ENCODE measurements at places on chromosomes 13 and 19.
A peak's percentile ranks its signal among the peaks of the same experiment; 100 is the strongest.

- no peak for DNase-seq
Observed at GRCh38 chr13:72383646-72384045, 343.8 kb downstream of the MZT1 start.

DNA sequence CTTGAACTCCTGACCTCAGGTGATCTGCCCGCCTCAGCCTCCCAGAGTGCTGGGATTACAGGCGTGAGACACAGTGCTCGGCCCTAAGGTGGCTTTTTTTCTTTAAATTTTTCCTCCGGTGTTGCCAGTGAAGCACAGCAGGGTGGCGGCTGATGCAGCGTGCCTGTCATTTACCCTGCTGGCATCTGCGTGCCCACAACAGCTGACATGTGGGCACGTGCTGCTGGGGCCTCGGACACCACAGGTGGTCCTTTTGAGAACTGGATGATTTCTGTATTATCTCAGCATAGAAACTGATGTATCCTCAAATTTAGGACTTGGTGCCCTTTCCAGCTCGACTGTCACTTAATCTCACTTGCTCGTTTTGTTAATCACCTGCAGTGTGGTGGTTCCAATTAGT lies 31.2 kb upstream of the TEX29 start:
- DNase-seq, result no peak

- no peak for DNase-seq
Observed at GRCh38 chr13:59679254-59679653, 484.5 kb downstream of the DIAPH3 start.

DNA sequence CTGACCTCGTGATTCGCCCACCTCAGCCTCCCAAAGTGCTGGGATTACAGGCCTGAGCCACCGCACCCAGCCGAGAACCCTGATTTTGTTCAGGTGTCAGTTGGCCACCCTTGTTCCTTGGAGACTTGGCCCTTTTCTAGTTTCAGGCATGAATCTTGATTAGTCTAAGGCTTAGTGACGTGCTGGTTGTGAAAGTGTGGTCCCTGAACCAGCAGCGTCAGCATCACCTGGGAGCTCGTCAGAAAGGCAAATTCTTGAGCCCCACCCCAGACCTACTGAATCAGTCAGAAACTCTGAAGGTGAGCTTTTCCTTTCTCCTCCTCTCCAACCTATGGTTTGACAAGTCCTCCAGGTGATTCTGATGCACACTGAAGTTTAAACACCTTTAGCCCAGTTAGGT lies 35.2 kb downstream of the CACNG6 start:
- DNase-seq, result no peak

- DNase-seq, result no peak
Observed at GRCh38 chr13:71578048-71578447, 289.0 kb downstream of the DACH1 start.

- DNase-seq, result no peak
Observed at GRCh38 chr13:24148414-24149235, 11.9 kb upstream of the SPATA13 start.

- no peak for DNase-seq
Observed at GRCh38 chr19:18253130-18253529, 21.1 kb downstream of the IQCN start.

- DNase-seq, result no peak
Observed at GRCh38 chr13:106612688-106613087, 44.8 kb upstream of the ARGLU1 start.

- DNase-seq, result no peak
Observed at GRCh38 chr13:31110617-31111016, 51.1 kb downstream of the HSPH1 start.

GRCh38 chr13:51523082-51523518 lies 61.2 kb upstream of the WDFY2 start:
- DNase-seq, result no peak

GRCh38 chr13:106753251-106753650 lies 185.3 kb upstream of the ARGLU1 start:
- DNase-seq, result no peak

DNA sequence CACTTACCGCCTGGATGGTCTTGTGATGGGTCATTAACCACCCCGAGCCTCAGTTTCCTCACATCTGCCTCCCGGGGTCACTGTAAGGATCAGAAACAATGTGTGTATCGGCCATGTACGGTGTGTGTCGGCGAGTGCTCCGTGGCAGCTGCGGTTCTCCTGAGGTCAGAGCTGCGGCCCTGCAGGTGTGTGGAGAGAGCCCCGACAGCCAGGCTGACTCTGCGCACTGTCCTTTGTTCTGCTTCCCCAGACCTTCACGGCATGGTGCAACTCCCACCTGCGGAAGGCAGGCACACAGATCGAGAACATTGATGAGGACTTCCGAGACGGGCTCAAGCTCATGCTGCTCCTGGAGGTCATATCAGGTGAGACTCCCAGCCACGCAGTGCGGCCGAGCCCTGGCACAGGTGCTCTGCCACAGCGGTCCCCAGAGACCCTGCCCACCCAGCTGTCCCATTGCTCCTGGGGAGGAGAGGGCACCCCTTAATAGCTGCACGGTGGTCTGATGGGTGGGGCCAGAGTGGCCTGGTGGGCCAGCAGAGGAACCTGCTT lies 43.8 kb downstream of the CAPN12 start:
- no peak for DNase-seq

GRCh38 chr19:43658494-43658893 lies 11.5 kb downstream of the PLAUR start:
- DNase-seq, result no peak

DNA sequence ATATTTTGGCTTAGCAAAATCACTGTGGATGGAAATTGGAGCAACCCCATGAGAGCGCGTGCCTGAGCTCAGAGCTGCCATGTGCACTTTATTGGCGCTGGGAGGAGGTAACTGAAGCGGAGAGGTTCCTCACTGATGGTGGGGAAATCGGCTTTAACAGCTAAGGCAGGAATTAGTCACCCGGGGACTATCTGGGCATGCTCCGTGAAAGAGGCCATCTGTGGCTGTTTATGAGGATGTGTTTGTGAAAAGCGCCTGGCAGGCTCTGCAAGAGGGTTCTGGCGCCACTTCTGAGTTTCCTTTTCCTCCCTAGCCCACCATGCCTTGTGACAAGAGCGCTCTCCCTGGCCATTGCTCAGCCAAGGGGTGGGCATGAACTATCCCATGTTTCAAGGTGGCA lies 815.6 kb downstream of the UQCRFS1 start:
- DNase-seq, result no peak

GRCh38 chr19:5718579-5719273 lies 1.2 kb downstream of the LONP1 start:
- no peak for DNase-seq

DNA sequence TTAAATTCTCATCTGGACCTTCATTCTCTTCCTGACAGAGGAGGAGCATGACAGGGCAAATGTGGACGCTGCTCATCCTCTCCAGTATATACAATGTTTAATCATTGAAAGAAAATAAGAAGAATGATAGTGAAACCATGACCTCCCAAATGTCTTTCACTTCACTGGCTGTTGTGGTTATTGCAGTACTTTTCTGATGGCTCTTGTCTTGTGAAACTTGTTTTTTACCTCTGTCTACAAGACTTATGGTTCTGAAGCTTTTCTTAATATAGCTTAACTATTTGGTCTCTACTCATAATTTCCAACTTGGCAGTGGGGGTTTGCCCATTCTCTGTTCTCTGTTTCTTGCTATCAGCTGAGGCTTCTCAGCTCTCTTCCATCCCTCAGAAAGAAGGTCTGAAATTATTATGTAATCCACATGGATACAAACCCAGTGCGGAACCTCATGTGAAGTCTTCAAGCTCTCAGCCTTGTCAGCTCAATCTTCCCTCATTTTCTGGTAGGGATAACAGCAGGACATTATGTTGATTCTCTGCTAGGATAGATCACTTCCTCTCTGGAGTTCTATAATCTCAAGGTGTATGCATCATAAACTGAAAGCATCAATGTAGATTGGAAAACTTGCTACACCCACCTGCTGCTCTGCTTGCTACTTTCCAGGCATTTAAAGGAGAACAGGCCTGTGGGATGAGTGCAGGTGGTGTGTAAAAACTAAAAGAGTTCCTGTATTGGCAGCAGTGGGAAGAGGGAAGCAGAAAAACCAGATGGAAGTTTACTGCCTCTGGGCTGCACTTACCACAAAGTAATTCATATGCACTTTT lies 250.3 kb upstream of the HTR2A start:
- no peak for DNase-seq

DNA sequence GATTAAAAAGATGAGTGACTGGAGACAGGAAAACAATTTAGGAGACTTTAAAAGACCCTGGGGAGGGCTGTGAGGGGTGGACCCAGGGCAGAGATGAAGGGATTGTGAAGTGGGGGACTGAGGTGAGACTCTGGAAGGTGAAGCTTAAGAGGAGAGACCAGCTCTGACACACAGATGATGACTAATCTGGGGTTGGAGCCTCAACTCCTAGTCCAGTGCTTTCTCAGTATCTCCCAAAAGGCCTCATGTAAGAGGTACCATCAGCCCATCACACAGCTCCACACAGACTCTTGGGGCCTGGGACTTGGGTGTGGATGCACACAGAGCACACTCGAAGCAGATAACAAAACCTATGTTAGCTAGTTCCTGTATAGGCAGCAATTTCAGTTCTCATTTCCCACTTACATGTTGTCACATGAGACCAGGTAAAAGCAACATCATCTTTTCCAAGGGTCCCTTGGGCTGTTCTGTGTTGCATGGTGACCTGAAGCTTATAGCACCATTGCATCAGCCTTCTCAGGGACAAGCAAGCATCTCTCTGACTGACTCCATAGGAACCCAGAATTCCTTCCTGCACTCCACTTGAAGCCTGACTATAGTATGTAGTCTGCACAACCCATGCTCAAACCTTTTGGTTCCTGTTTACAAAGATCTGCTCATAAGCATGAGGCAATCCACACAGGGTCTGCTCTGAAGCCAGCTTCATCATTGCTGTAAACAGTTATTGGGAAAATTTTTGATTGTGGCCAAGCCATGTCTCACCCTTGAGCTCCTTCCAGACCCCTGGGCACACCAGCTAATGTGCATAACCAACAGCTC lies 88.6 kb upstream of the MYCBP2 start:
- no peak for DNase-seq

- peak; percentile 28 for DNase-seq
Observed at GRCh38 chr13:29954082-29955028, 103.9 kb upstream of the UBL3 start.

DNA sequence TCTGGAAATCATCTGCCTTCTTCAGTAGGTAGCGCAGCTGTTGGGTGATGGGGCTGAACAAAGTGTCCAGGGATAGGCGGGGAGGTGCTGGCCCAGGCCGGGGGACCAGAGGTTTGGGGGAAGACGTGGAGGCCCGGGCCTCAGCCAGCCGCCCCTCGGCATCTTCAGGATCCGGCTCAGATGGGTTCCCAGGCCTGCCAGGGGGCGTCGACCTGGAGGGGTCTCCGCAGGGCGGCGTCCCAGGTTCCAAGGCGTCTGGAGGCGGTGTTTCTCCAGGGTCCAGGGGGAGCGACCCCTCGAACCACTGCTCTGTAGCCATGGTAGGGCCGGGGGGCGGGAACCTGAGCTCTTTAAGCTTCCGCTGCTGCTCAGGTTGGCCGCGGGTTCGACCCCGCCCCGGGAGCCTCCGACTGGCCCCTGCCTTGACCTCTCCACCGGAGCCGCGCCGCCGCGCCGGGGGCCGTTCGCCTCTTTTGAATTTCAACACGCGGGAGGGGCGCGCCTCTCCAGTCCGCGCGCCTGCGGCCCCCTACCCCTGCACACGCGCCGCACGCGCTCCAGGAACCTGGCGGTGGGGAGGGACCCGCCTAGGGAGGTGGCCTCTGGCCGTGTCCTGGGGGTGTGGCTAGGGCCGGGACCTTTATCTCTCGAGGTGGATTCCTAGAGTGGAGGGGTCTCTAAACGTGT lies at the start of gene C19orf67:
Gene C19orf67, minus strand, starts transcription at position 475 of the 687 bp plus-strand sequence. Its CDS starts 156 bp downstream, at position 319.
- DNase-seq, result no peak

GRCh38 chr13:102582256-102582655 lies 14.5 kb upstream of the TPP2 start:
- no peak for DNase-seq

- DNase-seq, result no peak
Observed at GRCh38 chr19:41223431-41224234, 4.6 kb downstream of the AXL start.

DNA sequence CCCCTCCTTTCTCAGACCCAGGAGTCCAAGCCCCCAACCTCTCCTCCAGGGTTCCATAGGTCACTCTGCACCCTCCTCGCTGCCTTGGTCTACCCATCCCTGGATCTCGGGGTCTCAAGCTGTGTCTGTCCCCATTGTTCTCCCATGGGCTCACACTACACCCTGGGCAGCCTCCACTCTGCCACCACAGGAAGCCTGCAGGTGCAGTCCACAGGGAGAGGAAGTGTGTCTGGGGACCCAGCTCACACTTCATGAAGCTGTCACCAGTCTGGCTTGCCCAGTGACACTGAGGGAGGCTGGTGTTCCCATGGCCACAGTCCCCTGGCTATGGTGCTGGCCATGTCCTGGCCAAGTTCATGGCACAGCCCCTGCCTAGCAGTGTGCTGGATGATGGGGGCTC lies 5.3 kb downstream of the NECTIN2 start:
- DNase-seq, result no peak

GRCh38 chr13:109395014-109395413 lies 391.4 kb downstream of the IRS2 start:
- no peak for DNase-seq

- peak; percentile 56 for DNase-seq
Observed at GRCh38 chr19:13784731-13785452, 10.4 kb upstream of the ZSWIM4 start.

GRCh38 chr13:47100214-47100853 lies 203.5 kb upstream of the HTR2A start:
- no peak for DNase-seq

DNA sequence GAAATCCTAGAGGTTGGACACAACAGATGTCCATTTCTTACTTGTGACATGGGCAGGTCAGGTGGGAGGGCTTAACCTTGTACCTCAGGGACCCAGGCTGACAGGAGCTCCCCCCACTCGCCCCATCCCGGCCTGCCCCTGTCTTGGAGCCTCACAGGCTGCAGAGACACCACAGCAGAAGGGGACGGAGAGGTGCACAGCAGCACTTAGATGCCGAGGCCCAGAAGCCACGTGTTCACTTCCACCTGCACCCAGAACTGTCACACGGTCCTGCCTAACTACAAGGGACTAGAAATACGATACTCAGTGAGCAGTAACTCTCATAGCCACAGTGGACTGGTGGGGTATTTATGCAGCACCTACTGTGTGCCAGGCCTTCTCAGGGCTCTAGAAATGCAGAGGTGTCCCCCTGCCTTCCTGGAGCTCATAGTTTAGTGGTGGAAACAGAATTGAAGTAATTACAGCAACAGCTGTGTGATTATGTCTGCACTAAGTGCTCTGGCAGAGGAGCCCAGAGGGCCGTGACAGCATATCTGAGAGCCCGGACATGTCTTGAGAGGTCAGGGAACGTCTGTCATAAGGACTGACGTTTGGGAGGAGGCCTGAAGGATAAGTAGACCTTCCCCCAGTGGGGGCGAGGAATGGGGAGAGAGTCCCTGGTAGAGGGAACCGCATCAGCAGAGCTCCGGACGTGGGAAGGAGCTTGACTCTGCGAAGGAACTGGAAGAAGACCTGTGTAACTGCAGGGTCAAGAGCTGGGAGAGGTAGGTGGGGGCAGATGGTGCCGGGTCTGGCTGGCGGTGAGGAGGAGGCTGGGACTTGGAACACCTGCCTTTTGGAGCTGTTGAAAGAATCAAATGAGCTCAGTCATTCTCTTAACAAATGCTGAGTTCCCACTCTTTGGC lies 130.0 kb downstream of the SIPA1L3 start:
- DNase-seq, result no peak

- DNase-seq, result no peak
Observed at GRCh38 chr13:51360489-51360888, 21.0 kb downstream of the SERPINE3 start.

- DNase-seq, result no peak
Observed at GRCh38 chr19:11457115-11457514, 21.7 kb downstream of the PRKCSH start.

Data from T follicular helper cell (primary cell).